Stimulated activated CD8-positive, alpha-beta memory T cell treated with anti-CD3 and anti-CD28 coated beads, Interleukin-4, amount 100 ng/mL, for 1 hour (primary cell): ENCODE measurements at places on chromosomes 5 and 9.

GRCh38 chr9:107976767-107977166 is 487.2 kb upstream of the KLF4 start:
- DNase-seq = no peak

- DNase-seq = no peak
Measured at GRCh38 chr5:148887123-148887881, 60.9 kb downstream of the ADRB2 start.

DNA sequence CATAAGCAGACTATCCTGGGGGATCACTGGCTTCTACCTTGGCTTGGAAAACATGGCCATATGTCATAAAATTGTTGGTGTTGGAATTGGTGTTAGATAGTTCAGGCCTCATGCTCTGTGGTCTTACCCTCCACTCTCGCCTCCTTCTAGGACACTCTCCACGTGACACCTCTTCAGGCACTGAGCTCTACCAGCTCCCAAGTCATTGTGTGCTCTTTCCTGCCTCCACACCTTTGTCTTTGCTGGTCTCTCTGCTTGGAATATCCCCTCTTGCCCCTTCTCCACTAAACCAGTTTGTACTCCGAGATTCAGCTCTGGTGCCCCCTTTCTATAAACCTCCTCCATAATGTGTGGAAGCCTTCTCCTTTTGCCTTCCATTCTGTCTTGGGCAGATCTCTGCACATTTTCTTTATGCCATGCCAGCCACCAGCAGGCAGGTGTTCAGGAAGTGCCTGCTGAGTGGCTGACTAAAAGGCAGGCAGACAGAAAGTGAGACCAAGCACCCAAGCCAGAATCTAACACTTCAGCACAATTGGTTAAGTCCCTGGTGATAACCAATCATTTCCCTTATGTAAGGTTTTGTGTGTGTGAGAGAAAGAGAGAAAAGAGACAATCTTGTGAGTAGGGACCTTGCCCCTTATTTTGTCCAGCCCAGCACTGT is 37.7 kb downstream of the SAR1B start:
- DNase-seq = no peak

DNA sequence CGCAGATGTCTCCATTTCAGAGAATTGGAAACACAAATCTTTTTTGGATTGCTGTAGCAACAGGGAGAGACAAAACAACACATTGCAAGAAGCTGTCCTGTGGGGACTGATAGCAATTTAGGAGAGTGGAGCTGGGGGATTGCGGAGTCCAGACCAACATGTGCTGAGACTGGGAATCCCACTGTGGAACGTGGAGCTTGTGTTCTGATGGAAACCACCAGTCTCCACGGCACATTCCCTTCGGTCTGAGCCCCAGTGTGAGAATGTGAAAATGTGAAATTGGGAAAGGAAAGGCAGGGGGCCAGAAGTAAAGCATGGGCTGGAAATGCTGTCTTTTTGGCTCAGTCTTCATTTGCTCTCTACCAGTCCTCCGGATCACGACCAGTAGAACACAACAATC is 348.8 kb upstream of the TNC start:
- DNase-seq = no peak
